ENCODE measurements at places on chromosomes 7 and 10.

DNA sequence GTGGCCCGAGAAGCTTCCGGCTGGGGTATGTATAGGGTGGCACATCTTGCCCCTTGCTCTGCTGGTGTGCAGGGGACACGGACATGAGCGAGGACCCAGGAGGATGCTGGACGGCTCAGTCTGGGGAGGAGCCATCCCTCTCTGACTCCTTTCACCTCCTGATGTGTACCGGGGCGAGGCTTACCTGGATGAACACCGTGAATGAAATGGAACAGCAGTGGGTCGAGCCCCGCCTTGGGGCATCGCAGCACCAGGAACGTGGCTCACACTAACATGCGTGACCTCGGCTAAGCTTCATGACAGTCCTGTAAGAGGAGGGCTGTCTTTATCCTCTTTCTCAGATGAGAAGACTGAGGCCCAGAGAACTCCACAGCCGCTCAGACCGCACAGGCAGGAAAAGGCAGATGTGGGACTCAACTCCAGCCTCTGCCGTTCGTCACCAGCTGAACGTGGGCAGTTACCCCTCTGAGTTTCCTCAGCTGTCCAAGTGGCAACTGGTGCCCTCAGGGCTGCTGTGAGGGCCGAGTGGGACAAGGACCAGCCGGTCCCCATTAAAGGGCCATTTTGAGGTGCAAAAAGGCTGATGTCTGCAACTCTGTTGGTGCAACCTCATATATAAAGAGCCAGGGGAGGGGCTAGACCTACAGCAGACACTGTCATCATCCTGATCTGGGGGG, 54.5 kb downstream of the INSIG1 start:
- DNase-seq, result no peak

GRCh38 chr7:33400214-33400538, 270.8 kb downstream of the BBS9 start:
- no peak for DNase-seq

GRCh38 chr7:142873281-142873784, 12.2 kb downstream of the TRPV6 start:
- DNase-seq, result peak; percentile 28

DNA sequence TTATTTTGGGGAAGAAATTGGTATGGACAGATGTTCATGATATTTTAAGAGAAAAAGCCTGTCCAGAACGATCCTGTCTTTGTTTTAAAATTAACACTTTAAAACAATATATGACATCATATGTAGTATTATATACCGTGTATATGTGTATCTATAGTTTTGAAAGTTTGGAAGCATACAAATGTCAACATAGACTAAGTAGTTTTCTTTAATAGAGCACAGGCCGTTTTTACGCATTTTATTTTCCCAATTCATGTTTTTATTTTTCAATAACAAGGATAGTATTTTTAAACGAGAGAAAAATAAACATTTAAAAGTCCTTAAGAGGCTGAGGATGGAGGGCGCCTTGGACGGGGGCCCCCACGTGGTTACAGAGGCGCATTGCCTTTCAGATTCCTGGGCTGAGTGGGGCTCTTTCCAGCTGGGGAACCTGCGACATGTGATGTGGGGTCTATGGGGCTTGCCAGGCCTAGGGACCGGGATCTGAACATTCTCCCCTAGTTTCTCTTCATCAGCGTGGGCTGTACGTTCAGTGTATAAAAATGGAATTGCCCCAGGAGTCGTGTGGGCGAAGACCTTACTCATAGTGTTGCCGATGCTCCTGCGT, 127.8 kb upstream of the ZNF746 start:
- peak; percentile 41 for DNase-seq

- DNase-seq, result no peak
These were observed 185.0 kb upstream of the GHITM start for GRCh38 chr10:83954193-83954799.

GRCh38 chr7:151712810-151713125, 164.1 kb downstream of the PRKAG2 start:
- no peak for DNase-seq

DNA sequence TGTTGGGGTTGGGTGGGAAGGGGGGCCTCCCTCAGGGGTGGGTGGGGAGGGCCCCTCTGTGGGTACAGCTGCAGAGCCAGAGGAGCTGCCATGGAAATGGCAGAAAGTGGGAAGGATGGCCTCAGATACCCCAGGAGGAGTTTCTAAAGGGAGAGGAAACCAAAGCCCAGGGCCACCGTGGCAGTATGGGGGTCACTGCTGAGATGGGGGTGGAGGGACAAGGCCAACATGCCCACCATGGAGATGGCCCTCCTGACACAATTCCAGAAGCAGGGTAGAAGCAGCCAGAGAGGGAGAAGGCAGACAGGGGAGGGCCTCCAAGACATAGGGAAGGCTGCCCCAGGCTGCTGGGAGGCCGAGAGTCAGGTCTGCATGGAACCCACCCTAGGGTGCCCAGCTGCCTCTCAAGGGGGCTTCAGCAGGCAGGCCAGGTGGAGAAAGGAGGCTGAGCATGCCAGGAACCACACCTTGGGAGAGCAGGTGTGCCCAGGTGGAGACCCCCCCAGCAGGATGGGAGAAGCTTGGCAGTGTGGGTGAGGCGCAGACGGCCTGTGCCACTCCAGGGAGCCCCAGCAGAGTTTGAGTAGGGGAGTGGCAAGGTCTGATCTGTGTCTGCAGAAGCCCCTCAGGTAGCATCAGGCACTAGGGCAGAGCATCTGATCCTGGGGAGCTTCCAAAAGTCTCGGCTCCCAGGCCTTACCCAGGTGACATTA, 146.8 kb downstream of the ARHGAP22 start:
- no peak for DNase-seq

DNA sequence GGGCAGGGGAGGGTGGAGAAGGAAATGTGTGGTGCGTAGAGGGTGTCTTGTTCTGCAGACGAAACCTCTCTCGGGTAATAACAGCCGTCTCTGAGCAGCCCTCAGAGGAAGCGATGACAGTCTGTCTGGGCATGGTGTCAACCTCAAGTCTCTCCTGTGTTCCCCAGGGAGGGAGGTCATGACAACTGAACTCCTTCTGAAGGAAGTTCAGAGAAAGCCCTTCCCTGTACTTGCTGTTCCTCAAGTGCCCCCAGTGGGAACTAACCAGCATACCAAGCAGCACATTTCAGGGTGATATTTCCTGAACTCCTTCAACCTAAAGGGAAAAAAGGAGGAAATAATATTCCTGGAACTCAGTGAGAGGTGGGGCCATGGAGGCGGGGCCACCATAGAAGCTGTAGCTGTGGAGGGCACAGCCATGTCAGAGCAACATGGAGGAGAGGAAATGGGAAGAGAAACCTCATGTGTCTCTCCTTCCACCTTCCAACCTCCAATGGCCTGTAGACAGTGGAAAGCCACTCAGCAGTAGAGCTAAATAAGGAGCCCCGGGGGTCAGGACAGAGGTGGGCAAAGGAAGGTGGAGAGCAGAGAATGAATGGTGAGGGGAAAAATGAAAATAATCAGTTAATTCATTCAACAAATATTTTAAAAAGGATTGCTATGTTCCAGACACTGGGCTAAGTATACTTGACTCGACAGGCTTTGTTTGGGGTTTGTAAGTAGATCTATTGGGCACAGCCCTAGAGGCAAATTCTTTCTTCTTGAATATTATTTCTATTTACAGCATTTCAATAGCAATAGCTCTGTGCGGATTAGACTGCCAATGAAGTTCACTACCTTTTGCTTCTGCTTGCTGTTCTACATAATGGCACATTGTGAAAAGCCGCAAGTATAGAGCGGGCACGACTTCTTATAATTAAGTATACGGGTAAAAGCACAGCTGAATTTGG, 61.0 kb upstream of the AOAH start:
- DNase-seq, result peak; percentile 26

GRCh38 chr10:11697718-11698527, 44.3 kb upstream of the ECHDC3 start:
- DNase-seq, result no peak

DNA sequence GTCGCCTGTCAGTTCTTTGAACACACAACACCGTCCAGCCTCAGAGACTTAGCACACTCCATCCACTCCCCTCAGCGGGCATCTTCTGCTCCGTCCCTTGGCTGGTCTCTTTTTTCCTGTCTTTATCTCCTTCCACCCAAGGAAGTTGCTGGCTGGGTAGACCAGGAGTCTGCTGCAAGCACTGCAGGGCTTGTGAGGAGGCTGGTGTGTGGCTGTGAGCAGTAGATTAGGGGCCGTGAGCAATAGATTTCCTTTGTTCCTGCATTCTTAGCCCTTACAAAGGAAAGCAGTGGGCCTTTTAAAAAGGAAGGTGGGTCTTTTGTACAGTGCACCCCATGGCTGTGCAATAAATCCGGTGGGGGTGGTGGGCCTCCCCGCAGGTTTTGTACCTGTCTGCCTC, 100.3 kb upstream of the BTBD16 start:
- DNase-seq, result no peak

GRCh38 chr10:133123050-133123745, 35.5 kb downstream of the ADGRA1 start:
- DNase-seq, result no peak

DNA sequence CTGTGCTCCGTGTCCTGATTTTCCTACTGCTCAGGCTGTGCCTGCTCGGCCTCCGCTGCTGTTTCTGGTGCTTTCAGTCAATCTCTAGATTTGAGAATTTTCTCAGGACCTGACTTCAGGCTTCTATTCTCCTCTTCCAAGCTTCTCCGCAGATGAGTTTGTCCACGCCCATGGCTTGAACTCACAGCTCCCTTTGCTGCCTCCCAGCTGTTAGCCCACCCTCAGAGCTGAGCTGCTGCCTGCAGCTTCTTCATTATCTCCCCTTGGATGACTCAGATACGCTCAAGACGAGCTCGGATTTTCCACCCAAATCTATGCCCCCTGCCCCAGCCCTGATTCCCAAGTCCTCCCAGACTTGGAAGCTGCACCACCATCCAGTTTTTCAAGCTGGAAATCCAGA, 104.7 kb downstream of the FGFR2 start:
- no peak for DNase-seq
